ENCODE measurements at places on chromosomes 7 and 10.

DNA sequence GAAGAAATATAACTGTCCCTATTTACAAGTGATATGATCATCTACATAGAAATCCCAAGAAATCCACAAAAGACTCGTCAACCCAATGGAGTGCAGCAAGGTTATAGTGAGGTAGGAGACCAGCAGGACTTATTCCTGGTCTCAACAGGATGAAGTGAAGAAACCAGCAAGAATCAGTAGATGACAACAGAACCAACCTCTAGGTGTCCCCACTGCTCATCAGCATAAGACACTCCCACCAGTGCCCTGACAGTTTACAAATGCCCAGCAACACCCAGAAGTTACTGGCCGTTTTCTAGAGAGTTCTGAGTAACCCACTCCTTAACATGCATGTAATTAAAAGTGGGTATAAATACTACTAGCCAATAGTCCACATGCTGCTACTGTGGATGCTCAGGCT lies 470.5 kb upstream of the LRRTM3 start:
- no peak for DNase-seq

GRCh38 chr7:158707610-158708009 lies 3.0 kb upstream of the NCAPG2 start:
- DNase-seq = no peak

DNA sequence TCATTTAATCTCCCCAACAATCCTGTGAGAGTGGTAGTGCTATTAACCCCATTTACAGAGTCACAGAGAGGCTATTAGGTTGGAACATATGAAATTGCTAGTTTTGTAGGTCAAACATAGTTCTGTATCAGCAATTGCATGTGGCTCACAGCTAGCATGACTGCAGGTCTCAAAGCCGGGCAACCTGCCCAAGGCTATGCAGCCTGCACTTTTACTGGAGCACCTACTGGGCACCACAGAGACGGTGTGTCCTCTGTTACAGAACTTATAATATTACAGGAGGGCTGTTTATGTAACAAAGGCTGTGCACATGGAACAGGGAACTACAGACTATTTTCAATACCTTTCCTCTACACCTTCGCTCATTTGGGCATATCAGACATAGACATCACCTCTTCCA lies 355.8 kb downstream of the RPS24 start:
- no peak for DNase-seq

- DNase-seq = no peak
Observed at GRCh38 chr10:33145451-33146188, 187.6 kb upstream of the ITGB1 start.

- no peak for DNase-seq
Observed at GRCh38 chr10:34151481-34151880, 663.6 kb downstream of the PARD3 start.

DNA sequence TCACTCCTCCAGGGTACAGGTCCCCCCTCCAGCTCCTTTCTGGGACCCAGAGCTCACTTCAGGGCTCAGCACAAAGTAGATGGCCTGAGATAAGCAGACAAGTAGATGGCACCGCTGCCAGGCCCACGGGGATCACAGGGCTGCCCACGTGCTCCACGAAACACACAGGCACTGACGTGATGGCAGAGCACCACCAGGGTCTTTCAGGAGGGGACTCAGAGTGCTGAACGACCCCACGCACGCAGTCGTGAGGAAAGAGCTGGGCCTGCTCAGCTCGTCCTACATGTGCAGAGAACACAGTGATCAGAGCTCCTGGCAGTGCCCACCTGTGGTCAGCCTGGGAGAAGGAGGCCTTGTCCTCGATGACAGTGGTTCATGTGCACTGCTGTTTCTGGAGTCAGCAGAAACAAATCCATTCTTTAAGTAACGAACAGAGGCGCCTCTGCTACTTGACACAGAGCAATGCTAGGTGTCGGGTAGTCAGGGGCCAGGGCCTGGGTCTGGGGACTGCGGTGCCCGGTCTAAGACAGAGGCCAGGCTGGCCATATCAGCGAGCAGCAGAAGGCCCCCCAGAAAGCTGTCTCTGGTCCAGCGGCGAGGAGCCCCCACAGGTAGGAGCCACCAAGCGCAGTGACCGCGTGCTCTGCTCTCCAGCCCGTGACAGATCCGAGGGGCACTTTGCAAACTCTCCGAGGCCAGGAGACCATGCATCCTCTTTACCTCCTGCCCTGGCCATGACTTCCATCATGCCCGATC lies 129.8 kb upstream of the FAM20C start:
- no peak for DNase-seq

DNA sequence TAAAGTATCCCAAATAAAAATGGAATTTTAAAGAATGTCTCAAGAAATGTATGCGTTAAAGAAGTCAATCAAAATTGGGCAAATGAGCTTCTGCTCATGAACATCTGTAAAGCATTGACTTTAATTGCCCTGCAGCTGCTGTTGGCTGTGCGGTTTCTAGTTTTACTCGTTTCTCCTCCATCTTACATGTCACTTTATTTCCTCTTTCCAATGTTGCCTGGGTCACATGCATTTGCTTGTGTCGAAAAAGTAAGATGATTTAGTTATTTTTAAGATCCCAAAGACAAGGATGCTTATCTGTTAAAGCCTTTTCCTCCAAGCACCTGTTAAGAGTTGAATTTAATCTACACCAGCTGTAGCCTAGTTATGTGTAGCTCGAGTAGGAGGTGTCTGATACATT lies 310.4 kb downstream of the EXOC4 start:
- DNase-seq = peak; percentile 35

GRCh38 chr7:112381311-112382091 lies 68.8 kb upstream of the IFRD1 start:
- DNase-seq = no peak

DNA sequence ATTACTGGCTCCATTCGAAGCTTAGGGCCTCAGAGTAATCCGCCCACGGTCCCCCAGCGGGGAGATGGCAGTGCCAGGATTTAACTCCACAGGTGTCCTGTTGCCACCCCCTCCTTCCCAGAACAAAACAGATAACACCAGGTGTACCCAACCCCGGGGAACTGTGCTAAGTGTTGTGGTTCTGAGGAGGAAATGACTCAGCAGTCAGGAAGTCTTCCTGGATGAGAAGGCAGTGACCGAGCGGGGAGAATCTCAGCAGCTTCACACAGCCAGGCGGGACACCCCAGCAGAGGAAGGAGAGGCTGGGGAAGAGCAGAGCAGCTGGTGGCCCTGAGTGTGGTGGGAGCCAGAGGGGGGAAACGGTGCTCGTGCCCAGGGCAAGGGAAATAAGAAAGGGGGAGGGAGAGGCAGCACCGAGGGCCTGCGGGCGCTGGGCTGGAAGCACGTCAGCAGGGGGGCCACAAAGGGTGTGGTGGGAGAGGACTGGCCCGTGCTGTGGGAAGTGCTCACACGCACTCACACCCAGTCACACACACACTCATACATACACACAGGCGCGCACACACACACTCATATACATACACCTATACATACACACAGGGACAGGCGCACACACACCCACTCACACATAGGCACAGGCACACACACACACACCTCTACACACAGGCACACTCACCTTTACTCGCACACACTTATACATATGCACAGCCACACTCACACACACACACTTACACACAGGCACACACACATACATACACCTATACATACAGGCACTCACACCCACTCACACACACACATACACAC lies 59.8 kb upstream of the CHST15 start:
- DNase-seq = peak; percentile 83

DNA sequence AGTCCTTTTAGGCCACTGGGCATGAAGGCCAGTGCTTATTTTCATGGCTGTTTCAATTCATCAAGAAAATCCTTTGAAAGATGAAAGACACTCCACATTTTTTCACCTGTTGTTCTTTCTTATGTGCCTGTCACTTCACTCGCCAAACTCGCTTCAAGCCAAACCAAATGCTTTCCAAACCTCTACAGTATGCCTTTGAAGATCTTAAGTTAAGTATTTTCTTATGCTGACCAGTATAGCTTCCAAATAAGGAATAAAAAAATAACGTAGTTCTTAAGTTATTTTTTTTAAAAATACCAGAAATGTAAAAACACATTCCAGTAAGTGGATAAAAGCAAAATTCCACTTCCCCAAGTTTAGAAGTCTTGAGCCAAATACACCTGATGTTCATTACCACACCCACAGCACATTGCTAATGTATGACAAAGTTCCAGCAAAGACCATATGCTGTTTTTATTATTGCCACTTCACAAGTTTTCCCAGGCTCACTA lies 186.1 kb downstream of the MTERF1 start:
- DNase-seq = peak; percentile 67

GRCh38 chr7:33428415-33428814 lies 299.1 kb downstream of the BBS9 start:
- no peak for DNase-seq

- DNase-seq = no peak
Observed at GRCh38 chr7:84112771-84113170, 81.8 kb downstream of the SEMA3A start.

DNA sequence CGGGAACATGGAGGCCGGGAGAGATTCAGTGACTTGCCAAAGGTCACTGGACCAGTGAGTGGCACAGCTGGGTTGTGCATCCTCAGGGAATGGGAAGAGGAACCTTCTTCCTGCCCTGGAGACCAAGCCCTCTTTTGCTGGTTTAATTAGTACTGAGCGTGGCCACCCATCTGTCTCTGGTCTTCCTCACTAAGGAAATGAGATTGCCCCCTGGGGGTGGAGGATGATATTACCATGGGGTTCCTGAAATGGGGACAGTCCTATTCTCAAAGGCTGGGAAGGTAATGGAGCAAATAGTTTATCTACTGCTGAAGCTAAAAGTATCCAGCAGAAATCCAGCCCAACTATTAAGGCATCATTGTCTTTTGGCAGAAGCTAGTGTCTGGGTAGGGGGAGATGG lies 98.6 kb upstream of the FGFR2 start:
- no peak for DNase-seq

- no peak for DNase-seq
Observed at GRCh38 chr7:140458201-140458600, 21.1 kb downstream of the MKRN1 start.

- peak; percentile 10 for DNase-seq
Observed at GRCh38 chr10:116098411-116099022, 174.5 kb downstream of the GFRA1 start.

- no peak for DNase-seq
Observed at GRCh38 chr10:133276100-133276434, 601 bp downstream of the ADAM8 start.

DNA sequence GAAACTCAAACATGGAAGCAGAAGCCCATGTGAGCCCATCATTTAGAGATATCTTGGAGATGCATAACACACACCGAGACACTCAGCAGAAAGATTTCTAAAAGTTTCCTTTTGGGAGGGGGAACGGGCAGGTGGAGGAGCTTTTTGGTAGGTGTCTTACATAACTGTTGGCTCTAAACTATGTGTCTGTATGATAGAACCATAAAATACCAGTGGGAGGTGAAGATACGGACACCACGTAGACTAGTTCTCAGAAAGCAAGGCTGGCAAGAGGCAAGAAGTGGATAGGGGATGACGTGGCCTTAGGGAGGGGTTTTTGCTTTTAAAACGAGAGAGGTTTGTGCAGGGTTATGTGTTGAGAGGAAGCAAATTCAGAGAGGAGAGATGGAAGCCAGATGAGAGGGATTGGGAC lies 36.5 kb downstream of the IL15RA start:
- no peak for DNase-seq

GRCh38 chr10:19412531-19412930 lies 363.9 kb downstream of the MALRD1 start:
- peak; percentile 24 for DNase-seq

DNA sequence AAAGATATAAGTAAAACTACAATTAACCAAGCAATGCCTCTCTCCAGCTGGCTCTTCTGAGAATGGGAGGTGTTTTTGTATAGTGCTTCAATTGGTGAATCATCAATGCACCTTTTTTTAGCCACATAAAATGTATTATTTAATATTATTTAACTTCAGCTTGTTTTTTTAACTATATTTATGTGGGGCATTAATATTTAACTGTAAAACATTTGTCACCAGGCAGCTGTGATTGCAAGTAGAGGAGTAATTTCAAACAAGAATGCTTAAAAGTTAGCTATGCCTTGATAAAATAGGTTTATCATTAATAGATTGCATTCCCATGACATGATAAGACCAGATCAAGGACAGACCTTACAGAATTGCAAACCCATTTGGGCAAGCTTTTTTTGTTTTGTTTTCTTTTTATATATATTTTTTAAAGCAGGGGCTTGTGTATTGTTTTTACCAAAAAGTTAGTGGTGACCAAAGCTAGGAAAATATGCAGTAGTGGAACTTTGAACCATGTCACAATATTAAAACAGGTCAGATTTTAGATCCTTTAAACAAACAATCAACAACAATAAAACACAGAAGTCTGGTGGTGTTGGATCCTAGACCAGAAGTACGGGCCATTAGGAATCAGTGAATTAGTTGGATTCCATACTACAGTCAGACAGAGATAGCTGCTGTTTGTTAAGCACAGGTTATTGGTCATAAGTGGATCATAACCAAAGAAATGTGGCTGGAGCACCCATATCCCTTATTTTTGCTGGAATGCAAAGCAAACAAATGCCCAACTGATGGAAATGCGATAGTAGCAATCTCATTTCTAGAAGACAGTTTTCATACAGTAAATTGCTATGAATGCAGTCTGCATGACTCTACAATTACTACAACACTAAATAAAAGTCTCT lies 2.9 kb downstream of the CAV2 start:
- no peak for DNase-seq

- DNase-seq = no peak
Observed at GRCh38 chr10:19756919-19757318, 59.3 kb upstream of the PLXDC2 start.

DNA sequence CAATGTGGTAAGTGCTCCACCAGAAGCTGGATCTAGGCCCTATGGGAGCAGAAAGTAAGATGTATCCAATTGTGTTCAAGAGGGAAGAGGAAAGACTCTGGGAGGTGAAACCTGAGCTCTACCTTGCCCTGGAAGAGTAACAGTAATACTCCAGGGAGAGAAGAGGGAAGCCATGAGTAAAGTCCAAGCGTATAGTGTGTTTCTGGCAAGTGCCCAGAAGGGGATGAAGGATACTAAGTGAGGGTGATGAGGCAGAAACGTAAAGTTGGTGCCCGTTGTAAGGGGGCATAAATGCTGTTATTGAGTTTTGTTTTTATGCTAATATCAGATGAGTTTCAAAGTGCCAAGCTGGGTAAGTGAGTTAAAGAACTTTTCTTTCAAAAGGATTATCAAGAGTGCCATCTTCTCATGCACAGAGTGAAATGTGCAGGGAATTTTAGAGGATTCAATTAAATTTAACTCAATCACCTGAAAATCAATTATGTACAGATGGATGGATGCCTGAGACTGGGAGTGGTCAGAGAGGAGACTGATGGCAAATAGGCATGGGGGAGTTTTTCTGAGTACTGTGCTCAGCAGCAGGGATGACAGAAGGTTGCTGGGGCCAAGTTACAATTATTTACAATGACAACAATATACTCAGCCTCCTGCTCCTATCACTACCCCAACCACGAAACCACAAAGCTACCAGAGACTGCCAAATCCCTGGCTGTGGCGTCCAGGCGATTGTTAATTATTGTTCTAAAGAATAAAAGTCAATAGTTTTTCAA lies 123.3 kb upstream of the LAMB4 start:
- DNase-seq = peak; percentile 25
